EH (cell line): ENCODE measurements at places on chromosomes 4 and X.

- no peak for DNase-seq
Observed at GRCh38 chrX:56974408-56974807, 20.9 kb downstream of the SPIN3 start.

DNA sequence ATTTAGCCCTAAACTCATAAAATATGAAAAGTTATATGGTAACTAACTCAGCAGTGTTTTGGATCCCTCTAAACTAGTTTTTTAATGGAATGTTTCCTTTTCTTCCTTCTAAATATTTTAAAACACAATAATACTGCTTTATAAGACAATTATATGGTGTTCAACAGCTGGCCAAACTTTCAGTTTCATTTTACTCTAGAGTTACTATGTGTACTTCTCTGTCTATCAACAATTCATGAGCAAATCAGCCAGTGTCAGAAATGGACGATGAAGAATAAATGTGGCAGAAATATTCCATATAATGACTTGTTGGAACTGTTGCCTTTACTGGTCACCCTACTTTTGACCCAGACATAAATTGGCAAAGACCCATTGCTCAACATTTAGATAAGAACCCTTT lies 64.8 kb upstream of the CXXC4 start:
- DNase-seq = no peak

DNA sequence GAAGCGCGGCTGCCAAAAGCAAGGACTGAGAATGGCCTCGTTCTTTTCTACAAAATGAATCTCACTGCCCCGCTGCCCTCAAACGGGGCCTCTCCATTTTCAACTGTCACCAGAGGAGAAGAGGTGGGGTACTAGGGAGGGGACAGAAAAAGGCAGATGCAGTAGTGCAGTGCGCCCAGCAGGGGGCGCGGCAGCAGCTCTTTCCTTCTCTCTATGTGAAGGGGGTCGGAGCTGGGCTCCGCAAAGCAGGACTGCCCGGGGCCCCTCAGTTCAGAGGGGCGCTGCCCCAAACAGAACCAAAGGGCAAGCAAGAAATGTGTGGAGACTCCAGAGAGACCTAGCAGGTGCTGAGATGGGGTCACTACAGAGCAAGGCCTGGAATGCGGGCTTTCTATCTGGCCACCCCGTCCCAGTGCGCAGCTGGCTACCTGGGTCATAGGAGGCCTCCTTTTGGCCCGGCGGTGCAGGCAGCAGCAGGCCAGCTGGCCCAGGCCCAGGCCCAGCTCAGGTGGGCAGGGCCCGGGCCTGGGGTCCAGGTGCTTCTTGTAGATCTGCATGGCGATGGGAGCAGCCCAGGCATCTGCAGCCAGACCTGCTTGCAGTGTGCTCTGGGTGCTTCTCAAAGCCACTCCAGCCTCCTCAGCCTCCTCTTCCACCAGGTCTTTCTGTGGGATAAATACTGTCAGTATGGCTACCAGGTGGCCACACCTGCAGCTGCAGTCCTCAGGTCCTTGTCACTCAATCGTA lies 5.9 kb downstream of the IRAK1 start:
- DNase-seq = peak; percentile 41

- no peak for DNase-seq
Observed at GRCh38 chrX:87571964-87572363, 54.4 kb downstream of the KLHL4 start.

DNA sequence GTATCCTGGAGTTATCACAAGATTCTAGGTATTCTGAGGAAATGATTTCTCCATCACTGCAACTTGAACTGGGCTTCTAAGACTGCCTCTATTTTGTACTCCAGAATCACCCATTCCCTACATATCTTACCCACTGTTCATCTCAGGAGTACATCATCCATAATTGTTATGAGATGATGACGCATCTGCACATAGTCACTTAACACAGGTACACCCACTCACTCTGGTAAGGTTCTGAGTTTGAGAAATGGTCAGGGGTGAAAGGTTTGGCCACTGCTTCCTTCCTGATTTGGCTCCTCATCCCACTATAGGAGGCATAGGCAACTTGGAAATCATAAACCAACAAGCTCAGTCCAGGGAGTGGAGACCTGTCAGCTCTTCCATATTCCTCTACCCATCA lies 143.9 kb downstream of the GLRA2 start:
- DNase-seq = no peak

- DNase-seq = peak; percentile 54
Observed at GRCh38 chrX:40646489-40647306, 663 bp downstream of the CXorf38 start.

DNA sequence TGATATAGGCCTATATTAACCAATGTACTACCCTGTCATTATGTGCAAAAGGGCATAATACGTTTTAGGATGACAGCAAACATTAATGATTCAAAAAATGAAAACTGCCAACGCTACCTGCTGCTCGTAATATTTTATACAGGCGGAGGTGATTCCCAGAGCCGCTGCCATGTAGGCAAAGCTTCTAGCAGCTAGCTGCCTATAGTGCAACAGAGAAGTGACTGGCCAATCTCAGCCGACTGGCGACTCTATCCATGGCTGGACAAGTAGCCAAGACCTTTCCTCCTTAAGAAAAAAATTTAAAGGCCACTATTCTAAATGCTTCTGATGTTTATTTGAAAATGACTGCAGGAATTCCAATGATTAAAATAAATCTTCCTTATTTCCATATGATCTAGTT lies 1.9 kb downstream of the PPARGC1A start:
- no peak for DNase-seq

DNA sequence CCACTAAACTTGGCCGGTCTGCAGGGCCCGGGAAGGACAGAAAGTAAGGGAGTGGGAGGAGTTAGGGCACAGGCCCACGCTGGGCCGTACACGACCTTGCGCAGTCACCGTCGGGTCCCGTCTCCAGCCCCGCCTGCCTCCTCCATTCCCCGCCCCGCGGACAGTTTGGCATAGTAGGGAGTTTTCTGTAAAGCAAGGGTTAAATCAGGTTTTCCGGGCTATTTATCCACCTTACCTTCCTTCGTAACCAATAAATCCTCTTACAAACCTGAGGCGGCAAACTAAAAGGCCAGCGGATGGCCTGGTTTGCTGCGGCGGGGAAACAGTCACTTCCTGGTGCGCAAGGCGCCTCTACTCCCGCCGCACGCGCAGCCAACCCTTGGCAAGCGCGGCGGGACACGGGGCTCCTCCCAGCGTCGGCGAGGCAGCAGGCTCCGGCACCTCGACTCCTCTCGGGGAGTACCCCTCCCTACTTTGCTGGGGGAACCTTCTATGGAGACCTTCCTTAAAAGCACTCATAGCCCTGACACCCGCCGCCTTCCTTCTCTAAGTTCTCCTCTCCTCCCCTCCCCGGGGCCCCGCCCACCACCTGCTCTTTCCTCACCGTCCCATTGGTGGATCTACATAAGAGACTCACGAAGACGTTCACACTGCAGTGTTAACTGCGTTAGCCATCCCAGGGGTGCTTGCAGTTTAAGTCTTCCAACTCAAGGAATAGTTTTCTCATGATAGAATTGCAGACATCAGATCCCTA lies at the start of gene TRMT2B:
Gene TRMT2B (minus strand): TSS at position 563 of the 754 bp plus-strand sequence. CDS start 9,822 bp downstream, outside the sequence.
- peak; percentile 76 for DNase-seq

DNA sequence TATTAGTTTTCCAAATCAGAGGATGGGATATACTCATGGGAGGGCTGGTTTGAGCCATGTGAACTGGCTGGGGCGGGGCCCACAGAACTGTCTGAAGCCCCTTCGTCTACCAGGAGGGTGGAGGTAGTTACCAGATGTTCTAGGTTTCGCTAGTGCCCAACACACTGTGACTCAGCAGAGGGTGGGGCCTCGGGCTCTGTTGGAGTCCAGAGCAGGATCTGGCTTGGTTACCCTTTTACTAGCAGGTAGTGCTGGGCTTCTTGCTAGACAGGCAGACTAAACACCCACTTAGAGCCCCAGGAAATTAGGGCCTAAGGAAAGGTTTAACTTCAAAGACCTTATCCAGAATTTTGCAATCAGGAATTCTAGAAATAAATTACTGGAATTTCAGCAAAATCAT lies 56.2 kb upstream of the CHRDL1 start:
- DNase-seq = peak; percentile 33

GRCh38 chr4:175394208-175394607 lies 417.9 kb downstream of the GPM6A start:
- DNase-seq = no peak

- DNase-seq = no peak
Observed at GRCh38 chrX:68872171-68872570, 43.4 kb downstream of the EFNB1 start.

DNA sequence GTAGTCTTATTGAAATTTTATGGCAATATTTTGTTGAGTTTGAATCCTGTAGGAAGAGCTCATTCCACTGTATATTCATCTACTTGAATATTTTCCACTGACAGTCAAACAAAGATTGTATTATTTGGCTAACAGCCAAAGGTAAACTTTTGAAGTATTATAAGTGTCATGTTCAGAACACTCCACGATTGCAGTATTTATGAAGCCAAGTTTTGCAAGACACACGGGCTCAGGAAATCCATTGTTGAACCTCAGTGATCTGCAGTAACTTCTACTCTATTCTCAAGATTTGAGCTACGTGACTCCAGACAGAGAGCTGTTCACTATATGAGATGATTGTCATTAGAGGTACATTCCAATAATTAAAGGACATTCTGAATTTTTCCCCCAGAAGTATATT lies 302.7 kb upstream of the ADGRL3 start:
- no peak for DNase-seq

DNA sequence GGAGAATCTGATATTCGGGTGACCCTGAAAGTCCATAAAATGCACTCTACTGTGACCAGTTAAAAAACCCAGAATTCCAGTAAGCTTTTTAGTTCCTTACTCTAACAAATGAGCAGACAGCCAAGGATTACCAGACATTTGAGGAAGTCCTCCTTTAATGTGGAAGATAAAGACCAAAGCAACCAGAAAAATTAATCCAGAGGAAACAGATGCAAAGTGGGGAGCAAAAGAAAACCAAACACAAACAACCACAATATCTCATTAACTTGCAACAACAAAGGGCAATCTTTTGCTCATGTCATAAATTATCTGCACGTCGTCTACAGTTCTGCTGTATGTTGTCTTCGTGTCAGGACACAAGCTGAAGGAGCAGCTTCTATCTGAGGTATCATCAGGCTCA lies 164.4 kb downstream of the PJA1 start:
- no peak for DNase-seq

DNA sequence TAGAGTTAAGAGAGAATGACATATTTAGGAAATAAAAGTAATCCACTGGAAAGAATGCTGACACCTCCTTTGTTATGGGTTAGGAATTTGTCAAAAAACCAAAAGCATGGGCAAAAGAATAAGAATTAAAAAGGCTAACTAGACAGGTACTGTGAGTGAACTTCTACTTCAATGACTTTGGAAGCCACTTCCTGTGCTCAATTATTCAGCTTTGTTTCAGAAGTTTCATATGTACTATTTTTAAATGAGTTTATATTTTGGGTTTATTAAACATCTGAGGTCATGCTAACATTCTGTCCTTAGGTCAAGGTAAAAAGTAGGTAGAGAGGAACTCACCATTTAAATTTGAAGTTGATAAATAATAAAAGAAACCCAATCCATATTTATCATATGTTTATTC lies 106.7 kb upstream of the CXorf51A start:
- no peak for DNase-seq

GRCh38 chr4:163273203-163273602 lies 59.2 kb downstream of the NPY1R start:
- DNase-seq = no peak

DNA sequence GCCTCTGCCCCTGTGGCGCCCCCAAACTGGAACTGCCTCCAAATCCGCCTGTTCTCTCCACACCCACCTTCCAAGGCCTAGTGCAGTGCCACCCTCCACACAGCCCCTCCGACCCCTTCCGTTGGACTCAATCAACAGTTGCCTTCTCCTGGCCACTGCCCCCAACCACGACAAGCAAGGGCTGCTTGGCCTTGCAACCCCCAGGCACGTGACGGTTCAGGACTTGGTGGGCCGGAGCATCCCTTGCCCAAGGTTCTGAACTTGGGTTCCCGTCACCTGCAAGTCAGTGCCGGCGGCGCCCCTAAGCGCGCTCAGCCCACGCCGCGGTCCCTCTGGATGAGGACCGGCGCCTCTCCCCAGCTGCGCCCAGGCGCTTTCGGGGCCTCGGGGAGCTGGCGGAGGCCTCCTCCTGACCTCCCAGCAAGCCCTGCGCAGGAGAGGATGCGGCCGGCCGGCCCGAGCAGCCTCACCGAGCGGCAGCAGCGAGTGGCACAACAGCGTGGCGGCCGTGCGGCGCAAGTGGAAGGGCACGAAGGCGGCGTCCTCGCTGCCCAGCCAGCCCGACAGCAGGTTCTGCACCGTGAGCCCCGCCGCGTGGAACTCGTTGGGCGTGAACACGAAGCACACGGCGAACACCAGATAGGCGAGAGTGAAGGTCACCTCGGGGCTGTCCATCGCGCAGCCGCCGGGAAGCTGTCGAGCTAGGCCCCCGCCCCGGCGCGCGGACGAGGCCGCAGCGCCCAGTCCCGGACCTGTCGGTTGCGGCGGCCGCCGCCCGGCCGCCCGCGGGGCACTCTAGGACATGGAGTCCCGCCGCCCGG lies 750 bp downstream of the TMEM129 start:
- peak; percentile 56 for DNase-seq

GRCh38 chrX:47482065-47482511 lies 934 bp downstream of the ZNF41 start:
- no peak for DNase-seq

DNA sequence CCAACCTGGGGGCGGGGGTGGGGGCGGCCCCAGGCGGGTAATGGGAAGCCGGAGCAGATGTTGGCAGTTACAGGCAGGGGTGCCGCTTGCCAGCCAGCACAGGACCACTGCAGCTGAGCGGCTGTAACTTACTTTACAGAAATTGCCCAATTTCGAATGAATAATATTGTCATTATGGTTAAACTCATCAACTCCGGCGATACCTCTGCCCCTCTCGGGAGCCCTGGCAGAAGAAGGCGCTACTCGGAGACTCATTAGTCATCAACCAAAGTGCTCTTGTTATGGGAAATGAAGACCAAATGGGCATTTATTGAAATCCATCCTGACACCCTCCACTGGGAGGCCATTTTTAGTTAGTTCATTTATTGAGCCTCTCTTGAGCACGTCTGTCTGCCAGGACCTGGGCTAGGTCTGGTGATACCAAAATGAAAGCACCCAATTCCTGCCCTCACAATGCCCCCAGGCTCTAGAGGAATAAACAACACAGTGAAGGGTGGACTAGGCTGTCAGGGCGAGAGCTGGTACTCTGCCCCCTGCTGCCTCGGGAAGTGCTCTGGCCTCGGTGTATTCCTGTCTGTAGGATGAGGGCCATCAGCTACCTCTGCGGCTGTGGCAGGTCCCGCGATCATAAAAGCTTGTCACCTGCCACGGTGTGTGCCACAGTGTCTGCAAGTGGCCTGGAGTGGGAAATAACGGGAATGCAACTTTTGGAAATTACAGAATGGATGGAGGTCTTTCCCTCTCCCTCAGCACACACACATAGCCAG lies 159.1 kb upstream of the PSAPL1 start:
- DNase-seq = no peak

GRCh38 chr4:86967798-86968197 lies 33.0 kb downstream of the AFF1 start:
- DNase-seq = peak; percentile 73

- DNase-seq = no peak
Observed at GRCh38 chr4:183843248-183843671, 61.8 kb upstream of the STOX2 start.
